ENCODE measurements at places on chromosomes 7 and 10.

DNA sequence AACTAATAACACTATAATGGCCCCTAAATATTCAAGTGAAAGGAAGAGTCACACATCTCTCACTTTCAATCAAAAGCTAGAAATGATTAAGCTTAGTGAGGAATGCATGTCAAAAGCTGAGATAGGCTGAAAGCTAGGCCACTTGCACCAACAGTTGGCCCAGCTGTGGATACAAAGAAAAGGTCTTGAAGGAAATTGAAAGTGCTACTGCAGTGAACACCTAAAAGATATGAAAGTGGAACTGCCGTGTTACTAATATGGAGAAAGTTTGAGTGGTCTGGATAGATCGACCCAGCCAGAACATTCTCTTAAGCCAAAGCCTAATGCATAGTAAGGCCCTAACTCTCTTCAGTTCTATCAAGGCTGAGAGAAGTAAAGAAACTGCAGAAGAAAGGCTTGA, 12.1 kb upstream of the SNX13 start:
- no peak for DNase-seq

- no peak for DNase-seq
These were observed 349.0 kb downstream of the HPSE2 start for GRCh38 chr10:98886686-98887085.

- no peak for DNase-seq
These were observed 35.5 kb downstream of the VOPP1 start for GRCh38 chr7:55536619-55537457.

DNA sequence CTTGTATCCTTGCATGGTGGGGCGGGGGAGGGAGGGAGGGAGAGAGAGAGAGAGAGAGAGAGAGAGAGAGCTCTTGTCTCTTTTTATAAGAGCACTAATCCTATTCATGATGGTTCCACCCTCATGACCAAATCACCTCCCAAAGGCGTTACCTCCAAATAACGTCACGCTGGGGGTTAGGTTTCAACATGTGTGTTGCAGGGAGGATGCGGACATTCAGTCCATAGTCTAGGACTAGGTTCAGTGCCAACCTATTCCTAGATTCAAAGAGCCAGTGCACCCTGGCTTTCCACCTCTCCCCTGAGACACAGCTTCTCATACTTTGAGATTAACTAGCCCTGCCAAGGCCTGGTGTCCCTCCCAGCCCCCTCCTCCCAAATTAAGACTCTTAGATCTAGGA, 123.0 kb downstream of the GRK5 start:
- DNase-seq, result no peak

DNA sequence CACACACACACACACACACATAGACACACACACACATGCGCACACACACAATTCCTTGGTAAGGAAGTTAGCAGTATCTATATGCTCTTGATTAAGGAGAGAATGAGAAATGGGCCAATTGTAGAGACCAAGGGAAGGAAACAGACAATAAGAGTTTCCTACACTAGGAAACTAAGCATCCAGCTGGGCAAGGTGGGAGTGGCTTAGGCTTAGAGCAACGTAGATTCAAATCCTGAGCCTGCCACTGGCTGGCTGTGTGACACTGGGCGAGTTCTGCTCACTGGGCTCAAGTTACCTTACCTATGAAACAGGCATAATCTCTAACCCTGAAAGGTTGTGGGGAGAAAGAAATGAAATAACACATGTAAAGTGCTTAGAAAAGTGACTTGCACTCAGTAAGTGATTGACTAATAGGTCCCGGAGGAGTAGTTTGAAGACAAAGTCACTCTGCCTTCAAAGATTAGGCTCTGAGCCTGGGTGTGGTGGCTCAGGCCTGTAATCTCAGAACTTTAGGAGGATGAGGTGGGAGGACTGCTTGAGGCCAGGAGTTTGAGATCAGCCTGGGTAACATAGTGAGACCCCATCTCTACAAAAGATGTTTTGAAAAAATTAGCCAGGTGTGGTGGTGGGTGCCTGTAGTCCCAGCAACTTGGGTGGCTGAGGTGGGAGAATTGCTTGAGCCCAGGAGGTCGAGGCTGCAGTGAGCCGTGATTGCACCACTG, 701.4 kb downstream of the PARD3 start:
- DNase-seq, result no peak

- no peak for DNase-seq
These were observed 87.2 kb upstream of the PLPP4 start for GRCh38 chr10:120369856-120370276.

- no peak for DNase-seq
These were observed 196.0 kb upstream of the C7orf33 start for GRCh38 chr7:148394582-148394981.

DNA sequence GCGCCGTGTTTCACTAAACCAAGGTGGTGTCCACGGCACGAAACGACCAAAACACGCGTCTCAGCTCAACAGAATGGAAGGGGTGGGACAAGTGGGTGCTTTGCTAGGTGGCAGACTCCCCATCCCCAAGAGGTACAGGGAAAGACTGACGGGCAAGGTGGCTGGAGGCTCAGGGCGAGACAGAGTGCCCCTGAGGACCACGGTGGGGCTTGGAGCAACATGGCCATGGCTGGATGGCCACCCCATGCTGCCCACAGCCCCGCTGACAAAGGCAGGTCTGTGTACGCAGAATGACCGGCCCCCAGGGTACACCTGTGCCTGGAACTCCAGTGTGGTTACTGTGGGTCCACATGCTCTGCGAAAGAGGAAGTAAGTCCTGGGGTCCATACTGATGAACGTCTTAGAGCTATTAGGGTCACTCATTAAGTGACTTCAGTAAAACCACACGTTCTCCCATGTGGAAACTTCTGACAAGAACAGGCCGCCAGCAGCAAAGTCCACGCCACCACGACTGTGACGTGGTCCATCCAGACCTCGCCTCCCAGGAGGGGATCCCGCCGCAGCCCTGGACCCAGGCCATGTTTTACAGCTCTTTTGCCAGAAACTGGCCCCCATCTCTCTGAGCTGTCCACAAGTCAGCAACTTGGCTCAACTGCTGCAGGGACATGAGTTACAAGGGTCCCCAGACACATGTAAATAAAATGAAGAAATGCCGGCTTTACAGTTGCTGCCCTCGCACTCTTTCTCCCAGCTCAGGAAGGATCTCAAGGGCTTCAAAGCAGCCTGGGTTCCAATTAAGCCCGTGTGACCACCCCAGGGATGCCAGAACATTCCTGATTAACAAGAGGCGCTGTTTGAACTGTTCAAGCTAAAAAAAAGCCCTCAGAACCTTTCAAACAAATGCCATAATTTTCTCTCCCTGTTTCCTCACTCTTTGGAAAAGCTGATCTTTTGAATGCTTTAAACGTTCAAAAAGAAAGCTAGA, 66.8 kb downstream of the MAD1L1 start:
- no peak for DNase-seq

DNA sequence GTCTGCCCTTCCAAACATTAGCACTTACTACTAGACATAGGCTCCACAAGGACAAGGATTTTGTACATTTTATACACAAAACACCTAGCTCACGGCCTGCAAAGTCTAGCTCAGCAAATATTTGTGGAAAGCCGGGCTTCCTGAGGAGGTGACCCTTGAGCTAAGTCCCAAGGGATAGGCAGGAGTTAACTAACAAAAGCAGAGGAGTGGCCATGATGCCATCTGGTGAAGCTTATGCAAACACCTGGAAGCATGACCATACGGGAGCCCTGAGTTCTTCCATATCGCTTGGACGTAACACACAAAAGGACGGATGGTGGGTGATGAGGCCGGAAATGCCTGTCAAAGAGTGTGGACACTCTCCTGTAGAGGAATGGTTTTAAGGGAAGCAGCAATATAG, 25.9 kb upstream of the YAE1 start:
- no peak for DNase-seq

GRCh38 chr10:128047991-128048818, 78.0 kb downstream of the MKI67 start:
- no peak for DNase-seq

GRCh38 chr10:133101416-133101810, 13.7 kb downstream of the ADGRA1 start:
- DNase-seq, result no peak

DNA sequence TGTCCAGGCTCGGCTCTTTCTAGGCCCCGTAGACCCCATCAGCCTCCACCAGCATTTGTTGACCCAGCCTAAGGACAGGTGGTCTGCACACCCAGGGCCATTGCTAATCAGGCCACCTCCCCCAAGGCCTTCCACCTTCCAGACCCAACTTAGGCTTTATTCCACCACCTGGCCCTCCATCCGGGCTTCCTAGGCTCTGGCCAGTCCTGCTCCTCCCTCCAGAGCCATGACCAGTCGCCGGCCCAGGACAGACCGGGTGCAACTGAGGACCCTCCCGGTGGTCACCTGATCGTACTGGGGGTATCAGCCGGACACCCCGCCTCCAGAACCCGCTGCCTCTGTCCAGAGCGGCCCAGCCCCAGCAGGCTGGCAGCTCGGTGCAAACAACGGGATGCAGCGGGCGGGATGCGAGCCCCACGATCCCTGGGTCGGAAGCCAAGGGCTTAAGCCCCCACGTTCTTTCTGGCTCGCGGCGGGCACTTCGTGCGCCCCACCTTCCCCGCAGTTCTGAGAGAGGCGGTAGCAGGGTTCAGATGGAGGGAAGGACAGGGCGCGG, 545 bp downstream of the NACAD start:
- no peak for DNase-seq

- no peak for DNase-seq
These were observed 494 bp upstream of the RHBDD2 start for GRCh38 chr7:75878312-75878768.

DNA sequence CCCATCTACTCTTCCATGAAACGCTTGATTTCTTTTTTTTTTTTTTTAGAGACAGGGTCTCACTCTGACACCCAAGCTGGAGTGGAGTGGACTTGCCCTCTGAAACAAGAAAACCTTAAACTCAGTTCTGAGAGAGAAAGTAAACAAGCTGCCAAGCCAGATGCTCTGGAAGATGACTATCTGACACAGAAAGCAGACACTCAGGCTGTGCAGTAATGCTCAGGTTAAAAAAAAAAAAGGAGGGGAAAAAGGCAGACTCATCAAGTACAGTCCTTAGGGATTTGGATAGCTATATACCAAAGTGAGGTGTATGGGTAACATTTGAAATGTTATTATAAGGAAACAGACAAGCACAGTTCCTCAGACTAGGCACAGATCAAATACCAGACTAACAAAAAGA, 80.5 kb downstream of the IDE start:
- no peak for DNase-seq

- DNase-seq, result no peak
These were observed 8.8 kb downstream of the DRGX start for GRCh38 chr10:49387071-49387470.
